ENCODE measurements at places on chromosomes 5 and 9. TPM values are rescaled to one million over a fixed set of nuclear protein-coding genes. Genes with fewer than 3 reads are reported as not detected.

DNA sequence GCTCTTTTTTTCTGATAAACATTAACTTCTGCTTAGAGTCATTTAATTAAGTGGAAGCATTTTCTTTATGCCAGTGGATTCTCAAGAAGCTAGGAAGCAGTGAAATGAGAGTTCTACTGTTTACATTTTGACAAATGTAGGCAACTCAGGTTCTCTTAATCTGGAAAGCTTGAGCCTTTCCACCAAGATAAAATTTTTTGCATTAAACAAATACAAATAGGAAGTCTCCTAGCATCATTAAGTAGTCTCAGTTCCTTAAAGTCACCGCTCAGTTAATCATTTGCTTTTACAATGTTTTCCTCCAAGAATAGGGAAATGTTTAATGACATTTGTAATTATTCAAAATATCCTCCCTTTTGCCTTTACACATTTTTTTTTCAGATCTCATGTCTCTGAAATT is 290.4 kb upstream of the PDE4D start:
- DNase-seq, result no peak

DNA sequence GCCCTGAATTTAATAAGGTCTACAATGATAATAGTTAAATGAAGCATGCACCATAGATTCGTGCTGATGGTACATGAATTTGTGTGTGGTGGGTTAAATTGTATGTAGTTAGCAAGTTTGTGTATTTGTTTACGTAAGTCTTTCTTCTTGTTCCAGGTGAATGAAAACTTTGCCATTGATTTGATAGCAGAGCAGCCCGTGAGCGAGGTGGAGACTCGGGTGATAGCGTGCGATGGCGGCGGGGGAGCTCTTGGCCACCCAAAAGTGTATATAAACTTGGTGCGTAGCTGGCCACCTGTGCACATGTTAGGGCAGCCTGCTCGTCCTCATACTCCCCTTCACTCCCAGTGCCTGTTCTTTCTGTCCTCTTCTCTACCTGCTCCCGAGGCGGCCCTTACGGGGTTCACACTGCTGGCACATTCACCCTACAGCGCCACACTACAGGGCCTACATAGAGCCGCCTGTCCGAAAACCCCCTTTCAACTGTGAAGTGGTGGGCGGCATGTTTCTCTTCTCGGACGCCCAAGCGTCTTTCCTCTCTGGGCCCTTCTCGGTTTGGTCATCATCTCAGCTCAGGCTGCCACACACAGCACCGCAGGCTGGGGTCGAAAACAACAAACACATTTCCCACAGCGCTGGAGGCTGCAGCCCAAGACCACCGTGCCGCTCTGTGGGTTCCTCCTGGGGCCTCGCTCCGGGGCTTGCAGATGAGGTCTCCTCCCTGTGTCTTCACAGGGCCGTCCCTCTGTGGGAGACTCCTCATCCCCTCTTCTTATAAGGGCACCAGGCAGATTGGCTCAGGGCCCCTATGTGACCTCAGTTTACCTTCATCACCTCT is 13.2 kb downstream of the NDUFS6 start:
- DNase-seq, result no peak

DNA sequence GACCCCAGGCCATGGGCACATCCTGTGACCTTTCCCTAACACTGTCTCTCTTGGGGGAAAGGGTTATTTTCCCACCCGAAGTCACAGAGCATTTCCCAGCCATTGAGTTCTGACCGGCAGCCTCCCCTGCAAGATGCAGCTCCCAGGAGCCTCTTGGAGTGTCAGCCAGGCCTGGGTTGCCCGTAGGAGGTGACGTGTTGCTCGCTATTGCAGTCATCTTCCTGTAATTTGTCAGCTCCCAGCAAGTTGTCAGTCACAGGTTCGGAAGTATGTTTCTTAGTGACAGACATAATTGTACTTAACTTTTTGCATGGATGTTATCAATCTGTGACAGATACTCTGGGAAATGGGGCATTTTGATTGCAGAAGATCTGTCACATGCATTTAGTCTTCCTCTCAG is 74.5 kb downstream of the MVB12B start:
- DNase-seq, result no peak

The GM2A gene
- polyA plus RNA-seq, result 9.8 TPM

The CXXC5 gene
- 63.3 TPM for polyA plus RNA-seq

The ROPN1L gene
- polyA plus RNA-seq, result 0.57 TPM

The TRAF2 gene
- polyA plus RNA-seq, result 24.8 TPM

- no peak for DNase-seq
Measured at GRCh38 chr5:79074641-79075040, 5.1 kb downstream of the BHMT2 start.

The PCDHA9 gene
- polyA plus RNA-seq, result 1.1 TPM

DNA sequence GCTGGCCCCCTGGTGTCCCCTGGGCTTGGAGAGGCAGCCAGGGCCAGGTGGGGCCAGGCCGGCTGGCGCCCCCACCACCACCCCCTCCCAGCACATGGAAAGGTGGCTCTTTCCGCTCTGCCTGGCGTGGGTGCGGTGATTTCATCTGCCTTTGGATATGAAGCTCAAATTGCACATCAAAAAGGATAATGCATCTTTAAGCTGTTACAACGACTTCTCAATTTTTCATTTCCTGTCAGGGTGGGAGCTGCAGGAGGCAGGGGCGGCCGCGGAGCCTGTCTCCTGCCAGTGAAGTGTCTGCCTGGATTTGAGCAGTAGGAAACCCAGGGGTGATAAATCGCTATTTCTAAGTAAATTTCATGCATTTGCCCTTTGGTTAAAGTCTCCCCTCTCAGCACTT is 169.2 kb upstream of the MVB12B start:
- DNase-seq, result no peak

GRCh38 chr9:129748249-129748648 is 4.6 kb downstream of the PTGES start:
- DNase-seq, result no peak

The UBLCP1 gene
- polyA plus RNA-seq, result 56.1 TPM

GRCh38 chr5:171617817-171618591 is 167.6 kb upstream of the SMIM23 start:
- no peak for DNase-seq

The C9orf50 gene
- not detected for polyA plus RNA-seq

The ZNF618 gene
- polyA plus RNA-seq, result 12.1 TPM

The ZCCHC9 gene
- 45.5 TPM for polyA plus RNA-seq

GRCh38 chr9:136110082-136111061 is 8.3 kb downstream of the TMEM250 start:
- DNase-seq, result peak; percentile 62

DNA sequence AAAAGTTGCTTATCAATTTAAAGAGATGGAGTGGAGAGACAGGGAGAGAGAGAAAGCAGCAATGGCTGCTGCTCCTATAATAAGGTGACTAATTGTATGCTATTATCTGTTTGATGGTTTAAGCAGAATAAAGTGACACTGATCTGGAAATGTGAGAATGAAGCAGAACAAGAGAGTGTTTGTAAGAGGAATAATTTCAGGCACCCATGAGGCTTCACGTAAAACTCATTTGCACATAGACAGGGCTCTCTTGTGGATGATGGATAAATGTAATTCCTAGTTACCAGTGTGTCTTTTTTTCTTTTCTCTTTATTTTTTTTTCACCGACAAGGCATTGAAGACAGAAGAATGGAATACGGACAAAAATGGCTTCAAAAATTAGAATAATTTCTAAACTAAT is 228.8 kb upstream of the TYRP1 start:
- no peak for DNase-seq

- no peak for DNase-seq
Measured at GRCh38 chr5:159576902-159577301, 246.6 kb upstream of the IL12B start.

DNA sequence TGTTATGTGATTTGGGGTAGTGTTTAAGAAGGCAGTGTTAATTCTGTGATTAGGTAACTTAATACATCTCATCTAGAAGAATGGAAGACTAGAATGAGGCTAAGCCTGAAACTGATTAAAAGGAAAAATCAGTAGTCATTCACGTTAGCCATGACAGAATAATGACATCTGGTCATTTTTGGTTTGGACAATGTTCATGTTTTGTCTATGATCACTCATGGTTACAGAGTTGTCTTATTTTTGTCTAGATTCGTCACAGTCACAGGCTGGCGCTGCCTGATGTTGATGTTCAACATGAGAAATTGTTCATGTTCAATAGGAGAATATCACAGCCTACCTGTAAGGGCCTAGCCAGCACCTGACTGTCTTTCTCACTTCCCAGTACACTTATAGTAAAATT is 9.5 kb upstream of the DOCK2 start:
- no peak for DNase-seq

The LHX3 gene
- polyA plus RNA-seq, result not detected

- no peak for DNase-seq
Measured at GRCh38 chr9:2758898-2759510, 41.7 kb downstream of the KCNV2 start.

DNA sequence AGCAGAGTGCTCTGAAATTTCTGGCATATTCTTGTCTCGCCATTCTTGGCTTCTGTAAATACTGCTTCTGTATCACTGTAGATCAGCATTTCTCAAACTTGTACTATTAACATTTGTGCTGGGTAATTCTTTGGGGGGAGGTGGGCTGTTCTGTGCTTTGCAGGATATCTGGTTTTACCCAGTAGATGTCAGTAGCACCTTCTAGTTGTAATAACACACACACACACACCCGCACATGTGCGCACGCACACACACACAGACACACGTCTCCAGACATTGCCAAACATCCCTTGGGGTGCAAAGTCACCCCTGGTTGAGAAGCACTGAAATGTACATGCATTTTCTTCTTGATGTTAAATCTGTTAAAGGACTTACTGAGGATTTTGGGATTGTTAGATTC is 304.1 kb downstream of the MAT2B start:
- DNase-seq, result no peak

DNA sequence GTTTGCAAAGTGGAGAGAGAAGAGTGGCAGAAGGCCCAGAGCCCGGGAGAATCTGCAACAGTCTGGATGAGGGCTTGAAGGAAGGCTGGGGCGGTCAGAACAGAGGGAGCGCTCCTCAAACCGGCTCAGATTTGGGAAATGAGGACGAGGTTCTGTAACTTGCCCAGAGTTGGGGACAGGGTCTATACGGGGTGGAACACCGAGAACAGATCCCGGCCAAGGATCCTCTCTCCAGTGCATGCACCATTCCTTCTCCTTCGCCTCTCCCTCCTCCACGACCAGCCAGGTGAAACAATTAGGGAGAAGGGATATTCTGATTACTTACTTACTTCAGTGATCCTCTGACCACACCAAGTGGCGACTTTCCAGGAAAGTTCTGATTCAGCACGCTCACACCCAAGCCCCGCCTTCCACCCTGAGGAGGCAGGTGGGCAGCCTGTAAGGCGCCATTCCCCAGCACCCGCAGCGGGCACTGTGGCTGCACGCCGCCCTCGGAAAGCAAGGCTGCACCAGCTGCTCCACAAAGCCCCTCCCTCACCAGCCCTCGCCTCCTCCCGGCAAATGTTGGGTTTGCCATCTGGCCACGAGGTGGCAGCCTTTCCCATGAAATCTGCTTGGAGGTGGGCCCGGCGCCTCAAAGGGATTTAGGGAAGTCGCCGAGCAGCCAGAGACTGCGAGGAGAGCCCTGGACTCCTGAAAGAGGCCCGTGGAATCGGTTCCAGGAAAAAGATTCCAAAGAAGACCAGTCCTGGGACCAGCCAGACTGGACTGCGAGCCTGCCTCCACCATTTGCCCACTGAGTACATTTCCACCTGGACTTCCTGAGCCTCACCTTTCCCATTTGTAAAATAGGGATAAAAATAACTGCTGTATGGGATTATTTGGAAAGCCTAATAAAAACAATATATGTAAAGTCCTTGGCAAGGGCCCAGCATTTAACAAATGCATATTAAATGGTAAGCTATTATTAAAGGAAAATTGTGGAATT is 22.2 kb upstream of the WWC1 start:
- peak; percentile 96 for DNase-seq

- DNase-seq, result peak; percentile 46
Measured at GRCh38 chr5:14204785-14205321, 61.7 kb downstream of the TRIO start.

GRCh38 chr5:77771452-77771851 is 4.7 kb downstream of the TBCA start:
- no peak for DNase-seq

The NDFIP1 gene
- 24.3 TPM for polyA plus RNA-seq

DNA sequence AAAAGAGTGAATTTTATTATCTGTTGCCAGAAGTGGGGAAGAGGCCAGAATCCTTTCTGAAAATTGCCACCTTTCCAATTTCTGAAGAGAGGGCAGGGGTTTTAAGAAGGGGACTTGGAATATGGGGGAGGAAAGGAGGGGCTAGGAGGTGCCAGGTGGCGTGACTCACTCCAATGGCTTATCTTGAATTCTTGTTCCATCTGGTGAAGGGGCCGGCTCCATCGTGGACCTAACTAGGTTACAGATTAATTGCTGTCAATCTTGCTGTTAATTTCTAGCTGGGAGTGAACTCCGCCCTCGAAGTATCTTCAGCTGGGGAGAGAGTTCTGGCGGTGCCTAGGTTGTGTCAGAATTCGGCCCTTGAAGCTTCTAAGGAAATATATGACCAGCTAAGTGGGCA is 138.7 kb downstream of the YTHDC2 start:
- no peak for DNase-seq

The CARTPT gene
- polyA plus RNA-seq, result not detected

DNA sequence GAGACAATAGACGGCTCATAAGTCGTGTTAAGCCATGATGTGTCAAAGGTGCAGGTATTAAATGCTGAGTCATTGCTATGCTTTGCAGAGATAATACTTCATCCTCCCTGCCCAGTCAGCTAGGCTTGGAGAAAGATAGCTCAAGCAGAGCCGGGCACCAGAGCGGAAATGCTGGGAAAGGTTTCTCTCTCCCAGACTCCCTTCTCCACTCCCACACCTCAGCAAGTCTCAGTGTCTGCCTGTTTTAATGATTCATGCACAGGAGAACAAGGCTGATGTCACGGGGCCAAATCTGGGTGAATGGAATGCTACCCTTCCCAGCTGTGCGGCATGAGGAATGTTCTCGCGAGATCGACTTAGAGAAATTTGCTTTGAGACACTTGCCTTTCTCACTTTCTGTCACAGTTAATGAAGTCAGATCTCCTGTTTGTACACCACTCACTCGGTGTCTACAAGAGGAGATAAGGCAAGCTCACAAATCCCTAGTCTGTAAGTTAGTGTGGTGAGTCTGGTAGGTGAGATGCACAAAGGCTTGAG is 204.4 kb downstream of the EFNA5 start:
- DNase-seq, result peak; percentile 68

All from GM23338 (cell line).